ENCODE measurements at places on chromosomes 7 and 10.

DNA sequence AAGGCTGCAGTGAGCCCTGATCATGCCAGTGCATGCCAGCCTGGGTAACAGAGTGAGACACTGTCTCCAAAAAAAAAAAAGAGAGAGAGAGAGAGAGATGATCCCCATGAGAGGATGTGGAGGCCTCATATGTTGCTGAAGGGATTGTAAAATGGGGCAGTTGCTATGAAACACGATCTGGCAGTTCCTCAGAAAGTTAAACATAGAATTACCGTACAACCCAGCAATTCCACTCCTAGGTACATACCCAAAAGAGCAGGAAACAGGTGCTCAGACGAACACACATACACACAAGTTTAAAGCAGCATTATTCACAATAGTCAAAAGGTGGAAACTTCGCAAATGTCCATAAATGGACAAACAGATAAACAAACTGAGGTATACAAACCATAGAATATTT, 27.4 kb upstream of the CYTH3 start:
- no peak for DNase-seq

GRCh38 chr7:41134300-41135255, 568.3 kb downstream of the INHBA start:
- no peak for DNase-seq

DNA sequence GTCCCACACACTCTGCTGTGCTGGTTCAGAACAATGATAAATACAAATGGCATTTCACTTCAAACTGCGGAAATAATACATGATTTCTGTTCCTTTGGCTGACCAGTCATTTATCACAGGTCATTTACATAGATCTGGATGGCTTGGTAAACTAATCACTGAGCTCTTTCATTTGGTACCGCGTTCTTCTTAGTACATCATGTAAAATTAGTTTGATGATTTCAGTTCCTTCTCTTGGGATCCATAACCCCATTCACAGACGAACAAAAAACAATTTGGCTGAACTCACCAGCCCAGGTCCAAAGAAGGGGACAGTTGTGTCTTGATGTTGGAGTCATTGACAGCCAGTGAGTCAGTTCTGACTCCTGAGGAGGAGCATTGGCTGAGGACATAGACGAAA, 689.8 kb downstream of the INHBA start:
- DNase-seq: no peak

- DNase-seq: no peak
Measured at GRCh38 chr7:147999962-148000361, 590.6 kb upstream of the C7orf33 start.

DNA sequence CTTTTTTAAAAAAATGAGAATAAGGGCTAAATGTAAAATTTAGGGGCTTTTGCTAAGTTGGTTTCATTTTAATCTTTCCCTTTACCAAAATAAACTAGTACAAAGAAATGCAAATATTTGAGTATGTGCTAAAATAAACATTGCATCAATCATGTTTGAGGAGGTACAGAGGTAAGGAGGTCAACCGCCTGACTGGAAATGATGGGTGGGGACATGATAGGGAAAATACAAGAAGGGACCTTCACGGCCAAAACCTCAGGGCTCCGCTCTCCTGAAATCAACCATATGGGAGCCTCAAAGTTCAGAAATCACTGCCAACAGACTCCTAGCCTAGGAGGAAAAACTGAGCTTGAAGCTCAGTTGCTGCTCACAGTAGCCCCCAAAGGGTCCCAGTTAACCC, 207.6 kb downstream of the AHR start:
- DNase-seq: no peak

DNA sequence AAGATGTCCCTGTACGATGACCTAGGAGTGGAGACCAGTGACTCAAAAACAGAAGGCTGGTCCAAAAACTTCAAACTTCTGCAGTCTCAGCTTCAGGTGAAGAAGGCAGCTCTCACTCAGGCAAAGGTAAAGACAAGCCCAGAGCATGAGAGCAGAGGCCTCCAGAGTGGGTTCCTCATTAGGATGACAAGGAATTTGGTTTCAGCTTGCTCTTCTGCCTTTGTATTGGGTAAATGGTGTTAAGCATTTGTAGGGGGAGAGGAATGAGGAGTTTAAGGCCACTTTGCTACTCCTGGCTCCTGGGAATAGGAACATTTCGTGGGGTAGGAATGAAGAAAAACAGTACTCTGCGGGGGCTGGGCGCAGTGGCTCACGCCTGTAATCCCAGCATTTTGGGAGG, 8.2 kb downstream of the RBM17 start:
- no peak for DNase-seq

DNA sequence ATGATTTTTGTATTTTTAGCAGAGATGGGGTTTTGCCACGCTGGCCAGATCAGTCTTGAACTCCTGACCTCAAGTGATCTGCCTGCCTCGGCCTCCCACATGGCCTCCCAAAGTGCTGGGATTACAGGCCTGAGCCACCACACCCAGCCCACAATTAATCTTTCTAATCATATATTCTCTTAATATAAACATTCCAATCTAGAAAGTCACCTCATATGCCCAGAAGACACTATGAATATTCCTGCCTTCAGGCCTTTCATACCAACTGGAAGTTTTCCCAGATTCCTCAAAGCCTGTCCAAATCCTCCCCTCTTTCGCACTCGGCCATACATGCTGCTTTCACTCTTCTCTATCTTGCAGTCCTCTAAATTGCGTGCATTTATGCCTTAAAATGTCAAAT, 32.6 kb downstream of the PDZD8 start:
- DNase-seq: no peak

- DNase-seq: peak; percentile 63
Measured at GRCh38 chr7:100015232-100016214, at the start of gene ZKSCAN1. Gene ZKSCAN1, plus strand, starts transcription at chr7:100015596. Its CDS starts 7,911 bp downstream, at chr7:100023507.

- DNase-seq: no peak
Measured at GRCh38 chr10:124149189-124150042, 56.0 kb upstream of the CHST15 start.

DNA sequence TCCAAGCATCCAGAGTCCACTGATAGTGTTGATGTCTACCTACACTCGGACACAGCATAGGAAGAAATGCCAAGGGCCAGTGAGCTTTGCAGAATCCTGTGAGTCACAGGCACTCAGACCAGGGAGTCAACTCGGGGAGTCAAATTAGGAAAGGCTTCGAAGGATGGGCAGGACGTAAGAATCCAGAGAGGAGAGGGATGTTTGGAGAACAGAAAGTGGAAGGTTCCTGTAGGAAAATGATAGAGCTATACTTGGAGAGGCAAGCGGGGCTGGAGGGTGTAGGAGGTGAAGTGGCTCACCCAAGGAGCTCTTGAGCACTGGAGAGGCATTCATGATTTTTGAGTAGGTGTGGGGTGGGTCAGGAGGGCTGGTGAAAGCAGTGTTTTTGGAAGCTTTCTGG, 3.0 kb downstream of the ZYX start:
- DNase-seq: no peak

DNA sequence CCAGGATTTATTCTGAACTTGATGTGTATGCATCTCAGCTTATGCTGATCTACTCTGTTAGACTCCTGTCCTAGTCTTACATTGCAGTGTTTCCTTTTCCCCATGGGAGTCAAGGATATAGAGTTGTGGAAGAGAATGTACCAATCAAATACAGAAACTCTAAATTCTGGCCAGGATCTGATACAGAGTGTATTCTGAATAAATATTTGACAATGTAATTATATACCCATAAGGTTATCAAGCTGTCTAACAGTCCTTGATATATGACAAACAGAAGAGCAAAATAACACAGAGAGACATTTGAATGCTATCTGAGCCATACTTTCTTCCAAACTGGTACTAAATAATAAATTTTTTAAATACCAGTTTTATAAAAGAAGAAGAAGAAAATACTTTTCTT, 116.8 kb downstream of the ETV1 start:
- no peak for DNase-seq

- no peak for DNase-seq
Measured at GRCh38 chr7:146004805-146005204, 111.8 kb upstream of the CNTNAP2 start.

DNA sequence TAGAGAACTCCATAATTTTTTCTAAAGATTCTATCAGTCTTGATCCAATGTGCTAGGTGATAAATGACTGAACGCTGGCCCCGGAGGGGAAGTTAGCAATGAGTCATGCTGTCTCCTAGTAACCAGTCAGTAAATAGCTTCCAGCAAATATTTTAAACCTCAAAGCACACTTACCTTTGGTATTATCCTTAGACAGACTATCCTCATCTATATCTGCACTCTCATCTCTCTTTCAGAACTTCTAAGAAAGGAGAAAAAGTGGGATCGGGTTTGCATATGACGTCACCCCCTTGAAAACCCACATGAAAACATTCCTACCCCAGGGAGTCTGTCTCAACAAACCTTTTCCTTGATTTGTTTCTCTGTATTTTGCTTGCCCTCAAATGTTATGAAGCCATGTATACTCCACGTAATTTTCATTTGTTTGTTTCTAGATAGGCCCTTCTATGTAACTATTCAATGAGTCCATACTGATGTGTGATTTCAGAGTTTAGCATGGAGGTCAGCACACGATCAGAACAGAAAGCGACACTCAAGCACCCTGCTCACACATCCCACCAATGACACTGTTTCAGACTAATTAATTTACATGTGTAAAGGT, 174.9 kb upstream of the NRP1 start:
- no peak for DNase-seq

DNA sequence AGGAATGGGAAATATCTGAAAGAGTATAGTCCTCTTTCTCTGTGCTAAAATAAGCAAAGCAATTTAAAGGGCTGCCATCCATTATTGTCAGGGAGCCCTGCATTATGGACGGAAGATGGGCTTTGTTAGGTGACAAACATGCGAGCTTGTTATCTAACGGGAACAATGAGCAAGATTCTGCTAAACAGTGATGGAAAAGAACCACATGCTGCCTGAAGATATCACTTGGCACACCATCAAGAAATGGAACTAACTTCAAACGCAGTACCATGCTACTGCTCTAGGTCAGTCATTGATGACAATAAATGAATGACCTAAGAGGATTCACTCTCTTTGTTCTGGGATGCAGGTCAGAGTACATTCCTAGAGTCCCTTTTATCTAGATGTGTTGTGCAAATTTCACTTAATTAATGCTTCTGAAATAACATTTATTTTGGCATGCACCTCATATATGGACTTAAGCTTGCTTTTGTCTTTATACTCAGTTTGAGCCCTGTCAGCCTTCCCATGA, 175.7 kb upstream of the PTN start:
- no peak for DNase-seq

DNA sequence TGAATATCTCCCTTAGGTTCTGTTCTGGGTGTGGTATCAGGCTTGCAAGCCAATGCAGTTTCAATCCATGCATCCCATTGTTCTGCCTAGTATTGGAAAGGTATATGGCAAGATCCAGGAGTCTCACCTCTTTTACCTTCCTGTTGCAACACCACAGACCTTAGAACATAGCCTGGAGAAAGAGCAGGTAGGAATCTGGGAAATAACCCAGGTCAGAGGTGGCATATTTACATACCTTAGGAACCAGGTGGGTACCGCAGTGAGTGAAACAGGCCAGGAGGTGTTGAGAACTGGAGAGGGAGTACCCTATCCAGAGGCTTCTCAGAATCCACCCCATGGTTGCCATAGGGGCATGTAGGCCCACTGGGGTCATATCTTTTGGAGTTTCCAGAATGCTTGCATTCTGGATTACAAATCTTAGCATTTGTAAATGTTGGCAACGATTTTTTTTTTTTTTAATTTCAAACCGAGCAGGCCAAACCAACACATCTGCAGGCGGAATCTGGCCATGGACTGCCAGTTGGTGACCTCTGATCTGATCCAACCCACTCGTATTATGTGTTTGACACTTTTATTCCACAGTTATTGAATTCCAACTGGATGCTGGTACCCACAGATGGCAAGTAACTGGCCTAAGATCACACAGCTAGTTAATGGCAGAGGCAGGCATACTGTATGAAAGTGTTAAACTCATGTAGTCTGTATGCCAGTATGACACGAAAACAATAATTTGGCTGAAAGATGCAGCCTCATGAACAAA, 180.3 kb upstream of the TCF7L2 start:
- no peak for DNase-seq

GRCh38 chr7:116511552-116512519, 12.3 kb downstream of the CAV2 start:
- DNase-seq: no peak
